ENCODE measurements at places on chromosomes 7 and 10.

GRCh38 chr10:87635498-87636312 lies 24.0 kb upstream of the PAPSS2 start:
- DNase-seq = peak; percentile 96

DNA sequence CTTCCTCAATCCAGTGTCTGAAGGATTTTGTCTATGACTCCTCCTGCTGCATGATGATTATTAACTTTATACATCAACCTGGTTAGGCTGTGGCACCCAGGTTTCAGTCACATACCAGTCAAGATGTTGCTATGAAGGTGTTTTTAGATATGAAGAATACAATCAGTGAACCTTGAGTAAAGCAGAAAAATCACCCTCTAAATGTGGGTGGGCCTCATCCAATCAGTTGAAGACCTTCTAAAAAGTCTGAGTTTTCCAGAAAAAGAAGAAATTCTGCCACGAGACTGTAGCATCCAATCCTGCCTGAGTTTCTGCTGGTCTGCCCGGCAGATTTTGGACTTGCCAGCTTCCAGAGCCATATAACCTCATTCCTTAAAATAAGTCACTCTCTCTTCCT lies 126.1 kb upstream of the FRMD4A start:
- no peak for DNase-seq

DNA sequence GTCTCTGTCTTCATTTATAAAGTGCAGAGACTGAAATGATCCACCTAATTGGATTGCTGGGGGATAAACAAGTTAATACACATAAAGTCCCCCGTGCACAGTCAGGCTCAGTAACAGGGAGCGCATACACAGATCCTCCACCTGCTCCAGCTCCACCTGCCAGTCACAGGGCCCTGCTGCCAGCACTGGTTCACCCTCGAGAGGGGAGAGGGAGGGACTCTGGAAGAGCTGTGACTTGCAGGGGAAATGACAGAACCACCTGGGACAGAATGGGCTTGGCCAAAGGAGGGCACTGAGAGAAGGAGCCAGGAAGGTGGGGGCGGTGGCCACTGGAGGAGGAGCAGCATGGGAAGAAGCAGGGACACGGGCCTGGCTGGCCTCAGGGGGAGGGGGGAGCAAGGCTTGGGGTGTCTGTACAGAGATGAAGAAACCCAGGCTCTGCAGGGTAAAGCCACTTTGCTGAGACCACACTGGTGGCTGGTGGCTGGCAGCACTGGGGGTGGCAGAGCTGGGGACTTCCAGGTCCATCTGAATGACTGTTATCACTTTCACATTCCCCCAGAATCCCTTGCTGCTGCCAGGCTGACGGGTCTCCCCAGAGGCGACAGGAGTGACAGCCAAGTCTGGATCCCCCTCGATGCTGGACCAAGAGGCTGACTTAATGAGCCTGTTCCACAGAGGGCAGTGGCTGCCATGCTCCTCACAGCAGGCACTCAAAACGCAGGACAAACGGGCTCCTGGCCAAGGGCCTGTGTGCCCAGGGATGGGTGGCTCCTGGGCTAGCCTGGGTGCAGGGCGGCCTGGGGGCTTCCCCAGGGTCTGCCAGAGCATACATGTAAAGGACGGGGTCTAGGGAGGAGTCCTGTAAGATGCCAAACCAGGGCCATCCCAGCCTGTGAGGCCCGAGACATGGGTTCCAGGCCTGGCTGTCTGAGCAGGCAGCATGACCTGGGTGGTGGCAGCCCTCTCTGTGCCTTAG lies 151.1 kb downstream of the SH3PXD2A start:
- DNase-seq = no peak

DNA sequence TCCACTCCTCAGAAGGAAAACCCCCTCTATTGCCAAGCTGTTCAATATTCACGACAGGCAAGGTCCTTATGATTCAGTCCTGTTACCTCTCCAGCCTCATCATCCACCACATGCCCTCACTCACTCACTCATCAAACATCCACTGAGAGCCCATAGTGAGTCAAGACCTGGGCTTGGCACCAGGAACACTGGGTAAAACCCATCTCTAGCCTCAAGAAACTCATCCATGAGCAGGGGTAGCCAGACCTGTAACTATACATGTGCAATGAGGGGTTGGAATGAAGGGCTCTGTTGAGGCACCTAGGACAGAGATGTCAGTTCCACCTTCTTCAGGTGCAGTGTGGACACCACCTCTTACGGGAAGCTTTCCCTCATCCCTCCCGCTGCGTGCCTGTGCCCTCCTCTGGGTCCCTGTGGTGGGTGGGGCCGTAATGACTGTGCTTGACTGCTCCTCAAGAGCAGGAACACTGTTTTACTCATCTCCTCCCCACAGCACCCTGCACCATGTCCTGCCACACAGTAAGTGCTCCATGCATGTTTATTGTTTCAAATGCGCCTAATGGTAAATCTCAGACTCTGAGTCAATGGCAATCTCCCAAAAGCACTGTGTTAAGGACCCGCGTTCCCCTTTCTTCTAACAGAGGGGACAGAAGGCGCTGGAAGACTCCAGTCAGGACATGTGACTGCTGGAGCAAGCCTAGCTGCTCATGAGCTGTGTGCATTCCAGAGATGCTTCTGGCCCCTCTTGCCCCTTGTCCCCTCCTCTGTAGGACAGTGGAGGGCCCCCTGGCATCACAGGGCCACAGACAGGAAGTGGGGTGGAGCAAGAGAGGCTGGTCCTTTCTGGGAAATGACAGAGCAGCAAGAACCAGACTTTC lies 95.4 kb downstream of the HIPK2 start:
- peak; percentile 93 for DNase-seq

GRCh38 chr10:48287417-48288391 lies 13.2 kb upstream of the FRMPD2 start:
- DNase-seq = no peak

DNA sequence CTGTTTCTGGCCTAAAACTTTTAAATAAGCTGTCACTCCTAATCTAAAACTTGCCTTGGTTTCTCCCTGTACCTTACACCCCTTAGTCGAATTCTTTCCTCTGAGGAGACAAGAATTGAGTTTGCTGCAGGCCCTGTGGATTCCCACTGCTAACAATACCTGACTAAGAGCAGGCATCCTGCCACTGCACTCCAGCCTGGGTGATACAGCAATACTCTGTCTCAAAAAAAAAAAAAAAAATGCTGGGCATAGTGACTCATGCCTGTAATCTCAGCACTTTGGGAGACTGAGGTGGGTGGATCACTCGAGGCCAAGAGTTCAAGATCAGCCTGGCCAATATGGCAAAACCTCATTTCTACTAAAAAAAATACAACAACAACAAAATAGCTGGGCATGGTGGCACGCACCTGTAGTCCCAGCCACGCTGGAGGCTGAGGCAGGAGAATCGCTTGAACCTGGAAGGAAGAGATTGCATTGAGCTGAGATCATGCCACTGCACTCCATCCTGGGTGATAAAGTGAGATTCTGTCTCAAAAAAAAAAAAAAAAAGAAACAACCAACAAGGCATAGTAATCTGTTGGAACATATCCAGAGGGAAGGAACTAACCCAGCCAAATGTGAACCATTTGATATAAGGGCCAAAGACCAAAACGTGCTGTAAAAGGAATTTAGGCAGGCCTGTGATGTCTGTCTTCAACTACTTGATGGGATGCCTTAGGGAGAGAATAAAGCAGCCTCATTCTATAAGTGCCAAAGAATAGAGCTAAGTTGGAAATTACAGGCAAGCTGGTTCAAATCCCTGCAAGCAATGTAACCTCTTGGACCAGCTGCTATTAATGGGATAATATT lies 732.7 kb upstream of the AUTS2 start:
- DNase-seq = no peak

DNA sequence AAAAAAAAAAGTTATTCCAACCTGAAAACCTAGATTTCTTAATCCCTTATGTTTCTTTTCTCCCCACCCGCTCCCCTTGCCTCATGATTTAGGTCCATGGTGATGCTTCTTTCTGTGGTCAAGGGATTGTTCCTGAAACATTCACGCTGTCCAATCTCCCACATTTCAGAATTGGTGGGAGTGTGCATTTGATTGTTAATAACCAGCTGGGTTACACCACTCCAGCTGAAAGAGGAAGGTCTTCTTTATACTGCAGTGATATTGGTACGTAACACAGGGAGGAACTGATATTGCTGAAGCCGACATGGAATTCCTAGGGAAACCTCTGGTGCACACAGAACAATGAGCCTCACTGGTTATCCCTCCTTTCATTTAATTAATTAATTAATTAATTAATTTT lies 22.7 kb downstream of the DHTKD1 start:
- no peak for DNase-seq

DNA sequence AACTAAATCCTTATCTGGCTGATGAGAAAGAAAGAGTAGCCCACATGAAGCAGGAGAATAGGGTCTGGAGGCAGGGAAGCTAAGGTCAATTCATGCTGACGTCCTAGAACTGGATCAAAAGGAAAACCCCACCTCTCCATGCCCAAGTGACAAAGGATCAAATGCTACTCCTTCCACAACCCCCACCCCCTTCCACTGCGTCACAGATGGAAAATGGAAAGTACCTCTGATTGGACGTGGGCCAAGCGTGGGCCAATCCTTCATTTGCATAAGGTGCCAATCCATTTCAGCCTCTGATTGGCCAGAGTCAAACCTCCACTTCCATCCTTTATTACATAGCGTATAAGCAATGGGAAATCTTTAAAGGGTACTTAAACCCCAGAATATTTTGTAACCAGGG lies 431.3 kb upstream of the ETV1 start:
- no peak for DNase-seq

- no peak for DNase-seq
Measured at GRCh38 chr10:35510891-35511290, 94.2 kb upstream of the GJD4 start.

Measured in HT1080 (cell line).